Fibroblast of skin of left quadriceps (primary cell): ENCODE measurements at places on chromosomes 5 and 9.

- no peak for DNase-seq
Observed at GRCh38 chr9:74817281-74817810, 70.4 kb downstream of the TRPM6 start.

DNA sequence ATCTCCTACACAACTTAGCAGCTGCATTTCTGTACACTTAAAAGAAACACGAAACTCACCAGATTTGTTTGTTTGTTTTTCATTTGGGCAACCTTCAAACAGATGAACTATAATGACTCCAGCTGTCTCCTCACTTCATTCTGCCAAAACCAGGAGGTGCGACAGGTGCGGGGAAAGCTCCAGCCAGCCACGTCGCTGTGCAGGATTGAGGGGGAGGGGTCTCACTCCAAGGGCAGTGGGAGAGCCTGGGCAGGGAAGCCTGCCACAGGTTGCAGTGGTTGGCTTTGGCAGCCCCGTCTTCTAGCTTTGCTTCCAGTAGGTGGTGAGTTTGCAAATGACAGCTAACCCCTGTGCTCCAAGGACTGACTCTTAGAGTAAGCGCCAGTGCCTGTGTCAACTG lies 215.8 kb downstream of the CEMIP2 start:
- no peak for DNase-seq

DNA sequence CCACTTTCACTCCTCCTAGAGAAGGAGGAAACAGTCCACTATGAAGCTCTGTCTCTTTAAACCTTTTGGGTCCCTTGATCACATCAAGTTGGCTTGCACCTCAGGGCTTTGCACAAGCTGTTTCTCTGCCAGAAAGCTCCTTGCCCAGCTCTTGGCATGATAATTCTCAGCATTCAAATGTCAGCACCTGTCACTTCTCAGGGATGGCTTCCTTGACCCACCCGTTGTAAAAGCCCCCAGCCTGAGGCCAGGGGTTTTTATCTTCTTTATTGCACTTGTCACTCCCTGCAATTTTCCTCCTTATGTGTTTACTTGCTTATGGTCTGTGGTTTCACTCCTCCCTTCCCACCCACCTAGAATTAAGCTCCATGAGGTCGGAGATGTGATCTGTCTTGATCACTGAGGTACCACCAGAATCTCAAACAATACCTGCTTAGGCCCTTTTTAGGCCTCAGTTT lies 200.7 kb upstream of the TBC1D2 start:
- DNase-seq = no peak

DNA sequence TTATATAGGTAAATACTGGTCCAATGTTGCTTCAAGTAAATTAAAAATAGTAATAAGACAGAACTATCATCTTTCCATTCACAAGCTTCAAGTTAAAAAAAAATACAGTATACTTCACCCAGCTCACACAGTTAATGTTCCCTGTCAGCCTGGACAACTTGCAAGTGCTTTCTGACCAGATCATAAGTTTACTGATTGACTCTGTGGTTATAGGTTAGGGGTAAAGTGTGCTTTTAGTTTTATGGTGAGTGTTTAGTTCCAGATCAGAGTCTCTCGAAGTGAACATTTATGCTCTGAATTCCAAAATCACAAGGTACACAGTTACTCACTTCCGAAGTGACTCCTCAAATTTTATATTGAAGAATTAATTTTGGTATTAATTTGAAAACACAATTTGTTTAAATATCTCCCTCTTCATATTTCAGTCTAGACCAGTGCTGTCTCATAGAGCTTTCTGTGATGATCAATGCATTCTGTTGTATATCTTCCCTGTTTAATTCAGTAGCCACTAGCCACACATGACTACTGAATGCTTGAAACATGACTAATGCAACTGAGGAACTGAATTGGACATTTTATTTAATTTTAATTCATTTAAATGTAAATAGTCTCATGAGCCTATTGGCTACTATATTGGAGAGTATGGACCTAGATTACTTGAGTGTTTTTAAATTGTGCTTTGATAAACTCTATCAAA lies 90.7 kb downstream of the MEF2C start:
- peak; percentile 26 for DNase-seq

DNA sequence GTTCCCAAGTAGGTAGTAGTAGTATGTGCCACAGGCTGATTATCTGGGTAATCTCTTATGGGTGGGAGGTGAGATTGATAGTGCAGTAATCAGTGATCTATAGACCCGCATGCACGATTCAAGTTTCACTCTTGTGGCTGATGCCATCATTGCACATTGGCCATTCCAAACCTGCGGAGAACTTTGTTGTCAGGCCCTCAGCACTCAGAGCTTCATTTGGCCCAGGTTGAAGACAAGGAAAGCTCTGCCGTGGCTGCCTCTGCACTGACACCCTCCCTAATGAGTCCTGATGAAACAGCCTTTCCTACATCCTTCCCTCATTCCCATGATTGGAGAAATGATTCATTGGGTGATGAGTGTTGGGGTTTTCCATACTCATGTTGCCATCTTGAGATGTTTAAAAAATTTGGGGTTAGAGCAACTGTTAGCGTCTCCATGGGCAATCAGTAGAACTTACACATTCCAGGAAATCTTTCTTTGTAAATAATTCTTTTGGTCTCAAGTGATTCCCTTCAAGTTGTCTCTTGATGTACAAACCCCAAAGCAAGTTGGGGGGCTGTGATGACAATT lies 22.9 kb downstream of the PROP1 start:
- peak; percentile 22 for DNase-seq

DNA sequence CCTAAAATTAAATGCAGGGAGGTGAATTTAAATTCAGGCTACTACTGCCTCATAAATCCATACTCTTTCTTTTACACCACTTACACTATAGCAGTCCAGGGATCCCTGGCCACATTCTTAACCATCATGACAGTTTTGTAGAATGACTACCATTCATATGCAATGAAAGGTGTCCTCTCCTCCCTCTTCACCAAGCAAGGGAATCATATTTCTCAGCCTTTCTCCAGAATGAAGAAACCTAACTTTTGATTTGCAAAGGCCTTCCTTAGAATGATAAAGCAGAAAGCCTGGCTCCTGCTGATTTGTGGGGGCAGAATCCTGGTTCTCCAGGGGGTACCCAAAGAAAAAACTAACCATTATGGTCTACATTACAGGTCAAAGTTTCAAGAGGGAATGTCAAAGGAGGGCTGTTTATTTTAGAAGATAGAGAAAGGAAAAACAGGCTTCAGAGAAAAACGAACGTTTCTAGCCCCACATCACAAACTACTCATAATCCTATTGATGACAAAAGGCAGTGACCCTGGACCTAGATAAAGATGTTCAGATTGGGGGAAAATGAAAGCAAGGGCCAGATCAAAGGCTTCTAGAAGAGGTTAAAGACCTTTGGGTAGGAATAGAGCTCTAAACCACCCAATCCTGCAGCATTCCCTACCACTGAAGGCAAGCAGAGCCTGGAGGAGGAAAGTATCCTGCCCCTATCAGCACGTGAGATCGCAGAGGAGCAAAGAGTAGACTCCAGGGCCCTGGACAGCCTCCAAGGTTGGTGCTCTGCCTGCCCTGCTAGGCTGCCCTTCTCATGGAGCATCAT lies 11.5 kb downstream of the WNT8A start:
- no peak for DNase-seq

GRCh38 chr9:137241490-137242268 lies 592 bp downstream of the TUBB4B start:
- no peak for DNase-seq

- DNase-seq = no peak
Observed at GRCh38 chr5:2666081-2666480, 85.4 kb downstream of the IRX2 start.

DNA sequence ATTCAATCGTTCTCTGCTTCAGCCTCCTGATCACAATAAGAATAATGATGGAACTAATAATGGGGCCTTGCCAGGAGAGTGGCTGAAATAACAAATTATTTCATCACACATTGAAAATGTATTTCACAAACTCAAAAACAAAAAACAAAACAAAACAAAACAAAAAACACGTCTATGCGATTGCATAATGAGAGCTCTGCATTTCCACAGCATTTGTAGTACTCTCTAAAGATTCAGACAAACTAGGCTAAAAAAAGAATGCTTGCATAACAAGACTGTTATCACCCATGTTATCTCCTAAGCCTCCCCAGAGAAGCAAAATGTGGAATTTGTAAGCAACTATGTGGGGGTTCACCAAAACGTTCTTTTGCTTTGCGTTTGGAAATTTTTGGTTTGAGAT lies 48.1 kb downstream of the PRELID2 start:
- DNase-seq = no peak

DNA sequence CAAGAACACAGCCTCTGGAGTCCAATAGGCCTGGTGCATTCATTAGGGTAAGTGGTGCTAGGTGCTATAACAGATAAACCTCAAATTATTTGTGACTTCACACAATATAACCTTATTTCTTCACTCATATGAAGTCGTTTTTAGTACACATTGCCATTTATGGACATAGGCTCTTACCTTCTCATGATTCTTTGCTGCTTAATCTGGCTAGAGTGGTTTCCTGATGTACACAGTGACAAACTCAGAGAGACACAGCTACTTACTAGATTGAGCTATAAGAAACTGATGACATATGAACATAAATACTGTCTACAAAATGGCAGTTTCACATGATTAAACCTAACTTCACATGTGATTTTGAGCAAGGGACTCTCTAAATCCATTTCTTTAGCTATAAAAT lies 14.2 kb upstream of the SUB1 start:
- DNase-seq = no peak

DNA sequence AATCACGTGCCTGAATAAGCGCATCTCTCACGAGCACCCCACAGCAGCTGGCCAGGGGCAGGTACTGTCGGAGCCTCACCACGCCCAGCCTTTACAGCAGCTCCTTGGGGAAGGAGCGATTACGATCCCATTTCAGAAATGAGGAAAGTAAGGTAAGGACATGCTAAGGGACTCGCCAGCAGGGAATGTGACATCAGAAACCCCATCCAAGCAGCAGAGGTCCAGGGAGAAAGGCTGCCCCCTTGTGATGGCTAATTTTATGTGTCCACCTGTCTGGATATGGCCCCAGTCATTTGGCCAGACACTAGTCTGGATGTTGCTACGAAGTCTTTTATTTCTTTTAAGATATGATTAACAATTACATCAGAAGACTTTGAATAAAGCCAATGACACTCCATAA lies 77.3 kb downstream of the UBE2QL1 start:
- DNase-seq = no peak

DNA sequence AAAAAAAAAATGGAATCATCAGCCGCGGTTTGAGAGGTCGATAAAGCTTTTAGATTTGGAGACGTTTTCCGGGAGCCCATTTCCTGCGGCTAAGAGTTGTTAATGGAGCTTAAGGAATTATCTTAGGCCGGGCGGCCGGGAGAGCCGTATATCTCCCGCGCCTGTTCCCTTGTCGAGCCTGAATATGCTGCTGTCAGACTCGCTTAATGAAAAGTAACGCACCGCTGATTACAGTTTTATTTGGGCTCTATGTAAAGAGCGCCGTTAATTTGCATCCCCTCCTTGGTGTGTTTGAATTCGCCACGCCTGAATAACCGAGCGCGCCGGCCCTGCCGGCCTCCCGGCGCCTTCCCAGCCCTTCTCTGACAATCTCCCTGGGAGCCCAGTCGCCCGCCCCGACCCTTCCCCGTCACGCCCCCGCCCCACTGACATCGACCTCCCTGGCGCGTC lies 7.9 kb downstream of the IRX4 start:
- no peak for DNase-seq

DNA sequence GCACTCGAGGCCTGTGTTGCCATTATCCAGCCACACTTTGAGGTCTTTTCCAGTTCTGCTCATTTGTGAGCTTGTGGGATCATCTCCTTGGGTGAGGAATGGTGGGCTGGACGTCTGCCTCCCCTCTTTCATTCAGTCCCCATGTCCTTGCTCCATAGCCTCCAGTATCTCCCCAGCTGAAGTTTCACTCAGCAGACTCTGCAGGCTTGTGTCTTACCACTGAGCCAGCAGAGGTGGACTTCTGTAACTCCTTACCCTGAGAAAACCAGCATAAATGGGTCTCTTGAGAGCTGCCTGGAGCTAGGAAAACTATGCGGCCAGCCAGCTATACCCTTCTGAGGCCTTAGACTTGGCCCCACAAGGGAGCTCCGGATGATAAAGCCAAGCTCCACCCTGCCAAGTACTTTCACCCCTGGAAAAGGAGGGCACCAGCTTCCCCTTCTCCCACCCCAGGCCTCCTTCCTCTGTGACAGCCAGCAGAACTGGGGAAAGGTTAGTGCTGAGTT lies 12.2 kb downstream of the IRF1 start:
- DNase-seq = no peak

DNA sequence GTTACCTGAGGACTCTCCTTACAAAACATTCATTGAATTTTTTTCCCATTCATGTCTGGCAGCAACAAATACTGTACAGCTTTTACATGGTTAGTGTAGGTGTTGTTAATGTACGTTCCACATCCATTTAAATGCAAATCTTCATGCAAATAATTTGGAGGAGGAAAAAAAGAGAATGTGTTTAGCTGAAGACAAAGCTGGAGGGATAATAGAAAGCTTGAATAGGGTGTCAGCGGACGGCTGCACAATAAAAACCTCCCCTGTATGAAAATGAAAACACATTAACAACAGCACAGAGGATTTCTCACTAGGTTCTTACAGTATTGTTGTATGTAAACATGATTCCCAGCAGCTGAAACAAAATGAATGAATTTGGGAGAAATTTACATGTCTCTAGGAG lies 231.5 kb downstream of the ZNF608 start:
- DNase-seq = no peak

- peak; percentile 41 for DNase-seq
Observed at GRCh38 chr9:111094433-111094924, 56.2 kb upstream of the LPAR1 start.

DNA sequence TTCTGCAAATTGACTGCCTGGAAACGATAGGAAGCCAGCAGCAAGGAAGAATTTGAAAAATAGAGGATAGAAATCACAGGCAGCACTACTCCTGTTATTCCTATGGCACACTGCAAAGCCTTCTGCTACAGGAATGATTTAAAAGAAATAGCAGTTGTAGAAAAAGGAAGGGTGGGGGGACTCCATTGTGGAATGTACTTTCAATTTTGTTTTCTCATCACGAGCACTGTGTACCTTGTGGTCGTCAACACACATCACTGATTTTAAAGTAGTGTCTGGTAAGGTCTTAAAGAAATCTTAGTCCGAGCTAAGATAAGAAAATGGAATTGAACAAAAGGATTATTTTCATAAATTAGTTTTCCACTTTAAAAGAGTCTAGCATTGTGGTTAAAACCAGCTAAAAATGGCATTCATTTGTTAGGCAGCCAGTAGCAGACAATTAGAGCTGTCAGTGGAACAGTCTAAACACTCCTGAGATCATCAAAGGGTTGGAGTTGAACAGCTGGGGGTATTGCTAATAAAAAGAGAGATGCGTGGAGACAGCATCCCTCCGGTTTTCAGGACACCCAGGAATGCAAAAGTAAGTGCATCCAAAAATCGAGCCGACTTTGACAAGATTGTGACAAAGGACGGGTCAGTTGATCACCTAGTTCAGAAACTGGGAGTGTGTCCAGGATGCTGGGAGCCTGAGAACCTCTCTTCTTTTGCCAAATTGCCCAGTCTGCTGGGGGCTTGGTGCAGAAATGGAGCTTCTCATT lies 97.8 kb upstream of the WWC1 start:
- no peak for DNase-seq

GRCh38 chr5:176610435-176610773 lies 448 bp upstream of the GPRIN1 start:
- no peak for DNase-seq
